Osteoblast (primary cell): ENCODE measurements at places on chromosomes 11 and 22.

DNA sequence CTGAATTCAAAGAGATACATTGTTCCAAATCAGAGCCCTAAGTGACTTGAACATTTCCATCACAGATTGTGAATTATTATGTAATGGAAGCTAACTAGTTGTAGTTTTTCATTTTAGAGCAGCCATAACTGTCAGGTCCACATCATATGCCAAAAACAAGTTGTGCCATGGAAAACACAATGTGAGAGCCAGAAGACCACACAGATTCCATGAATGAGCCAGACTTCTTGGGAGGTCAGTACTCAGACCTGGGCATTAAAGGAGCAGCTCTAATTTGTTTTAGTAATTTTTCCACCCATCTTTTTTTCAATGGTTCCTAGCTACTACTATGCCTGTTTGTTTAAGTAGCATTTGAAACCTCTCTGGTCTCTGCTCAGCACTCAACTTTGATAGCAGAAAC is 279.4 kb downstream of the FAT3 start:
- H3K36me3 ChIP-seq, result no peaks in the 10 kb centered on the region
- H3K27me3 ChIP-seq, result no peaks in the 10 kb centered on the region
- no peak overlapping the region for H3K27ac ChIP-seq
- DNase-seq, result no peak
- H3K4me1 ChIP-seq, result no peaks in the 10 kb centered on the region

DNA sequence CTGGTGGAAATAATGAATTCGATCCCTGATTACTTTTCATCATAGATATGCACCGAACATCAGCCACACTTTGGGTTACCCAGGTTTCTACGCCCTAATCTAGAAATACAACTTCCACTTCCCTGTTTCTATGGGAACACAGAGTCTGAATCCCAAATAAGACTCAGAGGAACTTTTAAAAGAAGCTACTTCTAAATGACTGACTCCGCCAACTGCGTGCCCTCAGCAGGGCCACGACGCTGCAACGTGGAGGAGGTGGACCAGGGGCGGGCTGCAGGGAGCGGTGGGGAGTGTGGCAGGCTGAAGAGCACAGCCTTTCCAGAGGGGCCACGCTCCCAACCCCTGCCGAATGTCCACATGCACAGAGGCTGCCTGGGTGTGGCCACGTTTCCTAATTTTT is 304.0 kb downstream of the SHANK2 start:
- H3K27ac ChIP-seq, result no peak overlapping the region
- no peak for DNase-seq
- no peak overlapping the region for H3K4me3 ChIP-seq
- H3K27me3 ChIP-seq, result no peaks in the 10 kb centered on the region
- H3K36me3 ChIP-seq, result no peaks in the 10 kb centered on the region

DNA sequence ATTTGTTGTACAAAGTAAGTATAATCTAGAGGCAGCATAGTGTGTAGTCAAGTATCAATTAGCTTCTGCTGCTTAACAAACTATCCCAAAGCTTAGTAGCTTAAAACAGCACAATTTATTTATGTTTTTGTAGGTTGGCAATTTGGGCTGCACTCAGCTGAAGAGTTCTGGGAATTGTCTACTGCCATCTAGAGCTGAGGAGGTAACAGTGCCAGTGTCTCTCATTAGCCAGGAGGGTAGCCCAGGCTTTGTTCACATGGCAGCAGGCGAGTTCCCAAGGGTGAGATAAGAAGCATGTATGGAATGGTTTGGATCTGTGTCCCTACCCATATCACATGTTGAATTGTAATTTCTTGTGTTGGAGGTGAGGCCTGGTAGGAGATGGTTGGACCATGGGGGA is 45.8 kb upstream of the SLN start:
- H3K36me3 ChIP-seq, result no peaks in the 10 kb centered on the region
- no peak overlapping the region for H3K4me3 ChIP-seq
- no peaks in the 10 kb centered on the region for H3K4me1 ChIP-seq
- no peak for DNase-seq
- H3K27me3 ChIP-seq, result peaks cover 5% of the 10 kb centered on the region
- H3K27ac ChIP-seq, result no peak overlapping the region

DNA sequence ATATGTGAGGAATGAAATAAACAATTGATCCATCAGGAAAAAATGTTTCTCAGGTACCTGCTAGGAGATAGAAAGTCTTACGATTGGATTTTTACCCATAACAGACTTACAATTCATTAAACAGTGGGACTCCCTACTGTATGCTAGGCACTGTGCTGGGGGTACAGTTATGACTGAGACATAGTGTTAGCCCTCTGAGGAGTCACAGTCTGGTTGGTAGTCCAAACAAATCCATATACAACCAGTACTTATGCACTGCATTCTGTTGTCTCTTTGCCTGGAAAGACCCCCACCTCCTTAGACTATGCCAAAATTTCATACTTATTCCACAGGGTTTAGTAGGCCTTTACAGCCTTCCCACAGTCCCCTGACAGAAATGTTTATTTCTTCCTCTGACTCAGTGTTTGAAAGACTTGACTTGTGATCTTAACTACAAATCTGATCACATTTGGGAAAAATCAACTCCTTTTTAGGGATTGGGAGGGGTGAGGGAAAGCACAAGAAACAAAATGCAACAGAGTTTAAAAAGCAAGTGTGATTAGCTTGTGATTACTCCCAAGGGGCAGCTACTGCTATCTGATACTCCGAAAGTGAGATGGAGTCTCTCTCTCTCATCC is 69.4 kb upstream of the HORMAD2 start:
- no peak for DNase-seq
- H3K4me3 ChIP-seq, result no peak overlapping the region
- H3K4me1 ChIP-seq, result peaks cover 5% of the 10 kb centered on the region
- no peaks in the 10 kb centered on the region for H3K27me3 ChIP-seq

GRCh38 chr11:8338138-8338537 is 74.5 kb upstream of the LMO1 start:
- no peak overlapping the region for H3K27ac ChIP-seq
- DNase-seq, result peak; percentile 93
- no peaks in the 10 kb centered on the region for H3K4me1 ChIP-seq
- H3K36me3 ChIP-seq, result no peaks in the 10 kb centered on the region
- peaks cover 6% of the 10 kb centered on the region for H3K27me3 ChIP-seq
- no peak overlapping the region for H3K4me3 ChIP-seq

GRCh38 chr22:48692734-48693376 is 1134.8 kb downstream of the BRD1 start:
- H3K27me3 ChIP-seq, result no peaks in the 10 kb centered on the region
- DNase-seq, result no peak
- no peaks in the 10 kb centered on the region for H3K36me3 ChIP-seq
- H3K4me3 ChIP-seq, result no peak overlapping the region

DNA sequence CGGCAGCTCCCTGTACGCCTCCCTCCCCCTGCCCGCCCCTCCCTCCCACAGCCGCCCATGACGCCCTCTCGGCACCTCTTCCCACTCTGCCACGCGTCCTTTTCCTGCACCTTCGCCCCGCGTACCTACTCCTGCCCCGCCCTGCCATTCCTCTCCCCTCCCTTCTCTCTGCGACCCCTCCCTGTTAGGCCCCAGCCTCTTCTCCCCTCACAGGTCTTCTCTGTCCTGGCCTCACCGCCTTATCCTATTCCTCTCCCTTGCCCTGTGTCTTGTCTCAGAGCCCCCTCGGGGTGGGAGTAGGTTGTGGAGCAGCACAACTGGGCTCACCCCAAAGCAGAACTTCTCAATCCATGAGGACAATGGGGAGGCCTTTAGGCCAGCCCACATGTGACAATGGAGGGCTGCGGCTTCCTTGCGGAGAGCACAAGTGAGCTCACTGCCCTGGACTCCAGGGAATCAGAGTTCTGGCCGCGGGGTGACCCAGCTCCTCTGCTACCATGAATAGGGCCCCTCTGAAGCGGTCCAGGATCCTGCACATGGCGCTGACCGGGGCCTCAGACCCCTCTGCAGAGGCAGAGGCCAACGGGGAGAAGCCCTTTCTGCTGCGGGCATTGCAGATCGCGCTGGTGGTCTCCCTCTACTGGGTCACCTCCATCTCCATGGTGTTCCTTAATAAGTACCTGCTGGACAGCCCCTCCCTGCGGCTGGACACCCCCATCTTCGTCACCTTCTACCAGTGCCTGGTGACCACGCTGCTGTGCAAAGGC is 539 bp downstream of the SLC35C1 start:
- H3K4me3 ChIP-seq, result peak overlapping the region; percentile 97
- DNase-seq, result peak; percentile 94
- H3K27ac ChIP-seq, result peak overlapping the region; percentile 89
- H3K27me3 ChIP-seq, result no peaks in the 10 kb centered on the region
- peaks cover 23% of the 10 kb centered on the region for H3K4me1 ChIP-seq
